Endodermal cell (in vitro differentiated cells): ENCODE measurements at places on chromosomes 11 and 22. TPM values are rescaled to one million over a fixed set of nuclear protein-coding genes. Genes with fewer than 3 reads are reported as not detected.

The OSM gene
- not detected in 2 replicates for total RNA-seq

The RBM14 gene
- 53.9 to 94.7 TPM (median 90.0 TPM) in 3 replicates for total RNA-seq

DNA sequence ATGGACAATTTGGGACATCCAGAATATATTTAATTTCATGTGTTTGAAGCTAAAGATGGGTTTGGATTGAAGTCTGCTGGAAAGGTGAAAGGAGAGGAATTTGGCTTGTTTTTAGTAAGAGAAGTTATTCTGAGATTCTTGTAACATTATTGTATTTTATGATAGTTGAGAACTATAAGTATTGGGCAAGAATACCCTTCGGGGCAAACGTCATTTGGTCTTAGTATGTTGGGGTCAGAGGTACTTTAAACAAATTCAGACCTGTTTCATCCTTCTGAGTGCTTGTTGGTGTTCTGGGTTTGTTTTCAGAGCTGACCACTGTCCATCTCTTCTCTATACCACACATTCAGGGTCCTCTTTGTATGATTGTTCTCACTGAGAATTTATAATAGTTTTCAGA is 19.5 kb downstream of the PANX1 start:
- DNase-seq: no peak

DNA sequence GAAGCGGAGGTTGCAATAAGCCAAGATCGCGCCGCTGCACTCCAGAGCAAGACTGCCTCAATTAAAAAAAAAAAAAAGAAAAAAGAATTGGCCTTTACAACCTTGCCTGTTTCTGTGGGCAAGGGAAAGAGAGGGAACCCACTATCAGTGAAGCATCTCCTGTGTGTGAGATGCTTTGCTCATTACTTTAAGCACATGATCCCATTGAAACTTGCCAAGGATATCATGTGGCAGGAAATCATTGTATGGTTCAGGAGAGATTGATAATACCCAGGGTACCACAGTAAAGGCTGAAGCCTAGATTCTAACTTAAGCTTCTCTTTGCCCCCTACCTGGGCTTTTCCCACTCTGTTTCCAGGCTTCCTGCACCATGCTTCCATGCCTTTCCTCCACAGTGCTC is 3.6 kb downstream of the LDLRAD3 start:
- DNase-seq: no peak

The VSIG10L2 gene
- not detected in 3 replicates for total RNA-seq

The OR2AT4 gene
- total RNA-seq: not detected in 2 replicates

DNA sequence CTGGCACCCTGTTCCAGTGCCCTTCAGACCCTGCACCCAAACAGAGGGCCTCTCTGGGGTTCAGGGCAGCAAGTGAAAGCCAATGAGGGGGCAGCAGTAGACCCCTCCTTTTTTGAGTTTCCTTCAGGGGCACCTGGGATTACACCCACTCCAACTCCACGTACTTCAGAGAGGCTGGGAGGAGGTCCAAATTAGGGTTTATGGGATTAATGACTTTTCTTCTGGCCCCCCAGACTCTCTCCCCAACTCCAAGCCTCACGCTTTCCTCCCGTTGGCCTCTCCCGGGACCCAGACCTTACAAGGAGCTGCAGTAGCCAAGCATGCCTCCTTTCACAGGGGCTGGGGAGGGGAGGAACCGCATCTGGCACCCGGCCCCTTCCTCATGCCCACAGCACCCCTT is 101.7 kb downstream of the NECTIN1 start:
- no peak for DNase-seq

DNA sequence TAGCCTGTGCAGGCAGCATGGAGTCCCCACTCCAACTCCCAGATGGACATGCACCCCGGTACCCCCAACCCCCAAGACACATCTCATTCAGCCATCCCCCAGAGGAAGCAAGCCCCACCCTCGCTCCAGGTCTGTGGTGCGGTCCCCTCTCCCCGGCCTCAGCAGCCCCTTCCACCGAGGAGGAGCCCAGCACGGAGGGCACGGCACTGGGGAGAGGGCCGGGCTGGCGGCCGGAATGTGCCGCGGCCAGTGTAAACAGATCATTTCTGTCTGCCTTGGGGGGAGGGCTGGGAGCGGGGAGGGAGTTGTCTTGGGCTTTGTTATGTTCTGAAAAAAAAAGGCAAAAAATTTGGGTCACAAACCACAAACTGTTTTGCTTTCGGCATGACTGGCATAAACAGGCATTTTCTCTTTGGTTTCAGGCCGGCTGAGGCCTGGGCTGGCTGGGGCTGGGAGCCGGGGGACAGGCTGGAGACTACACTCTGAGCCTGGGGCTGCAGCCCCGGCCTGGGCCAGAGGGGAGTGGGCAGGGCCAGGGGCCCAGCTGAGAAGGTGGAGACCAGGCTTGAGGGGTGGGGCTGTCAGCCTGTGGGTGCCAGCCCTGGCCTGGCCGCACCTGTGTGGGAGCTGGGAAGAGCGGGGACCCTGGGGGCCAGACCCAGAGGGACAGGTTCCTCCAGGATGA is 16.8 kb downstream of the IGF2 start:
- DNase-seq: no peak

GRCh38 chr11:43680521-43681400 is at the start of gene HSD17B12:
TSS of gene HSD17B12 (plus strand) at chr11:43680738. CDS start at chr11:43680828, 90 bp downstream.
- peak; percentile 100 for DNase-seq

The KRTAP5-2 gene
- total RNA-seq: not detected in 3 replicates

DNA sequence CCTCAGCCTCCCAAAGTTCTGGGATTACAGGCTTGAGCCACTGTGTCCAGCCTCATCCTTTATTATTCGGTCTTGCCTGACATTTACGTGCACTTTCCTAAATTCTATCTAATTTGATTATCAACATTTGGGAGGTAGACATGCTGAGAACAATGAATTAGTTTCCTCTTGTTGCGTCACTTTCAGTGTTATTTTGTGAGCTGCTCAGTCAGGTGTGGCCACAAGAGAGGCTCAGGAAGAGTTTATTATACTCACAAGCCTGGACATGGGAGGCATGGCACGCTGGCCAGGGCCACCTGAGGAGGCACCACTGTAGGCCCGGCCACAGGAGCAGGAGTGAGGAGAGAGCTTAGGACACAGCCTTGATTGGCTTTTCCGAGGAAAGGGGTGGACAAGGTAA is 59.7 kb upstream of the RBFOX2 start:
- DNase-seq: no peak

- DNase-seq: no peak
Observed at GRCh38 chr11:16781936-16782919, 43.8 kb downstream of the C11orf58 start.

DNA sequence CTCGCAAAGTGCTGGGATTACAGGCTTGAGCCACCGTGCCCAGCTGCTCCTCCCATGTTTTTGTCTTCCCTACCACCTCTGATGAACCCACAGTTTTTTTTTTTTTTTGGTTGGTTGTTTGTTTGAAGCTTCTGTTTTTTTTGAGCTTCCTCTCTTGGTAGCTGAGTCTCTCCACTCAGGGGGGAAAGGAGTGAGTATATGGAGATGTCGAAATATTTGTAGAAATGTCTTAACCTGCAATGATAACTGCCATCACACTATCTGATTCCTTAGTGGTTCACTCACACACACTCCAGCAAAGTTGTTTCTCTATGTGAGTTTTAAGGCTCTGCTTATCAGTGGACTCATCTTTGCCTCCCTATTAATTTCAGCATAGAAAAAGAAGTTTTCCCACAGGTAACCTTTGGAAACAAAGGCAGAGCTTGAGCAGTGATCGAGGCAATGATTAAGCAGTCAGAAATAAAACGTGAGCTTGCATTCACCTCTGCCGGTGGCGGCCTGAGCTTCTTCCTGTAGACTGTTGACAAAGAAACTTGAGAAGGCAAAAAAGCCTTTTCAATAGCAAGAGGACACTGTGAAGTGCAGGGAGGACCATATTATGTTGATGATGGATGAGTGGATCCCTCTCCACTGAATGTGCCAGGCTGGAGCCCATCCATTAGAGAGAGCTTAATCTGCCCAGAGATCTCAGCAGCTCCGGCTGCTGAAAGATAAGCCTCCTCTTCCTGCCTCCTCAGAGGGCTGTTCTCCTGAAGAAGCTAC is 29.0 kb upstream of the RASSF10 start:
- DNase-seq: no peak

The SHANK2 gene
- total RNA-seq: 30.7 and 49.6 TPM in 2 replicates

- peak; percentile 96 for DNase-seq
Observed at GRCh38 chr11:44927174-44927661, 23.5 kb downstream of the TP53I11 start.

GRCh38 chr11:69540118-69541000 is 58.9 kb downstream of the LINC01488 start:
- peak; percentile 78 for DNase-seq

The EXPH5 gene
- total RNA-seq: 3.4 to 7.1 TPM (median 6.4 TPM) in 3 replicates

The TBX10 gene
- total RNA-seq: not detected in 2 replicates

The SCUBE1 gene
- 0.72 and 0.95 TPM in 2 replicates for total RNA-seq

- no peak for DNase-seq
Observed at GRCh38 chr22:39965748-39966147, 5.6 kb downstream of the TMA7B start.

The OR8G1 gene
- total RNA-seq: not detected in 3 replicates

The OR5B21 gene
- not detected in 2 replicates for total RNA-seq

The ZP1 gene
- not detected in 3 replicates for total RNA-seq

DNA sequence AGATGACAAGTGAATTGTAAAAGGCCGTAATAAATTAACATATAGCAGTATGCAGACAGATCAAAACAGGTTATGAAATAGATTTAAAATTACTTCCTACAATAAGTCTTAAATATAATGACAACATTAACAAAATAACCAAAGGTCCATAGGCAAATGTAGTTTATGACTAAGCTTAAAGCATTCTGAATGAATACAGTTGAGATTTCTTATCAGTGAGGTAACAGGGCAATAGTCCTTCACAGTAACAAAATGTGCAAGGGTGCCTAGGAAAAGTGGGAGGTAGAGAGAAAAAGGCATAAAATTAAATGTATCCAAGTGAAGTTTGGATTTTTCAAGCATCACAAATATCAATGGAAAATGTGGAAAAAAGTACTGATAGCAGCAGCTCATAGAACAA is 20.9 kb upstream of the P4HA3 start:
- no peak for DNase-seq

DNA sequence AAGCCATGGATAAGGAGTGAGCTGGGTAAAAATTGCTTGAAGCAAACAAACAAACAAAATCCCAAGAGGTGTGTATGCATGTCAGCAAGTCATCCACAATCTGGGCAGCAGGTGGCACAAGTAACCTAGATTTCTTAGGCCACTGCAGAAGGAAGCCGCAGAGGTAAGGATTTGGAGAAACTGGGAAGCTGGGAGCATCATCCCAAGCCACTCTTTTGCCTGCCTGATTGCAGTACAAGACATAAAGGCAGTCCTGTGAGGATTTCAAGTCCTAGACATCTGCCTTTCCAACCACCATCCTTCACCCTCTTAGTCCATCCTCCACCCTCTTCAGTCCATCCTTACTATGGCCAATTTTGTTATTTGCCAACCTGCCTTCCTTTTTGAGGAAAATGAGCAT is 67.2 kb upstream of the BMAL1 start:
- DNase-seq: peak; percentile 89
